ENCODE measurements at places on chromosomes 12 and 14. TPM values are rescaled to one million over a fixed set of nuclear protein-coding genes. Genes with fewer than 3 reads are reported as not detected.
A peak's percentile ranks its signal among the peaks of the same experiment; 100 is the strongest.

DNA sequence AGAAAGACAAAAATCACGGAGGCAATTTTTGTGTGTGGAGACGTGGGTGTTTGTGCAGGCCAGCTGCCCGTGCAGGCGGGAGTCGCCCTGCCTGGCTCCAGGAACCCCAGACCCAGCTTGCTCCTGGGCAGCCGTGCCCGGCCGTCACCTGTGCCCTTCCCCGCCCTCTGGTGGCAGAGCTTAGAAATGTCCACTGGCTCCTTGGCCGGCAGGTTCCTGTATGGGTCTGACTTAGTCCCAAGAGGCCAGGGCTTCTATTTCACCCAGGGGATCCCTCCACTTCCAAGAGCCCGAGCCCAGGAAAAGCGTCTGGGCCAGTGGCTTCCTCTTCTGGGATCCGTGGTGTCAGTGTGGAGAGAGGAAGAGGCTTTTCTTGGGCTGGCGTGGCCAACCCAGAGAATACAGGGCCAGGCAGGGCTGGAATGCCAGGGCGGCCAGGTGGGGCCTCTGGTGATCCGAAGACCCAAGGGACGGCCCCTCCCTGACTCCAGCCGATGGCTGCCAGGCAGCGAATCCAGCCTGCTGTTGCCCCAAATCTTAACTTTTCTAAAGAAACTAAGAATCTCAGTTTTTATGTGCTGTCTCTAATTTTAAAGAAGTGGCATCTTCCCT, 120.9 kb downstream of the TMEM132C start:
- DNase-seq = peak; percentile 50

GRCh38 chr12:128644664-128645296, 179.0 kb downstream of the SLC15A4 start:
- peak; percentile 46 for DNase-seq

DNA sequence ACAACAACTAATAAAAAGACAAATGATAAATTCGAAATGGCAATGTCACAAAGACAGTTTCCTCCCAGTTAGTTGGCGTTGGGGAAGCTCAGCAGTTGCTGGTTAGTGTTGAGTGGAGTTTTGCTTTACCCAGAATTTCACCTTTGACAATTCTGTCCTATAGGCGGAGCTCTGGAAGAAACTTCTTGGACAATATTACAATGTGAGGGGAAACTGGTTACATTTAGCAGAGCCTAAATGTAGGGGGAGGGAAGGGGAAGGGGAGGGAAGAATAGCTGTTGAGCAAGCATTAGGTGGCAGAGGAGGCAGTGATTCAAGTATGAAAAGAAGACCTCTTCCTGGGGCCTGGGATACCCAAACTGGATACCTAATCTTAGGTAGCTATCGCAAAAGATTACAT, 51.4 kb downstream of the BDKRB1 start:
- no peak for DNase-seq

The SYNE3 gene
- total RNA-seq = 1.5 TPM

DNA sequence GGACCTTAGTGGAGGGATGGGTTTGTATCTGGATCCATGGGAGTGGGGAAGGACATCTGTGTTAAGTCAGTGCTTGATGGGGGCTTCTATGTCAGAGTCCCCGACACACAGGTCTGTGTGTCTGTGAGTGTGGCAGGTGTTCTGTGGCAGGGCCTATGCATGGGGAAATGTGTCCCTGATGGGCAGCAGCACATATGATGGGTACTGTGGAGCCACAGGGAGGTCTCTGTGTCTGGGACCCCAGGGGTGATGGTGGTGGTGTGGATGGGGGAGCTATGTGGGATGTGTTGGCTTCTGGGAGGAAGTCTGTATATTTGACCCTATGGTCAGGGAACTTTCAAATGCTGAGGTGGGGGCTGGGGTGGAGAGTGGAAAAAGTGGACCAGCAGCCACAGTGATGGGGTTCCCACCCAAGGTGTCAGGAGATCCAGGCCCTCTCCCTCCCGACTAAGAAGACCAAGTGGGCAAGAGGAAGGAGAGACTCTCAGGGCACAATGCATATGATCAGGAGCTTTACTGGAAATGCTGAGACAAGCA, 16.5 kb downstream of the KRT7 start:
- no peak for DNase-seq

DNA sequence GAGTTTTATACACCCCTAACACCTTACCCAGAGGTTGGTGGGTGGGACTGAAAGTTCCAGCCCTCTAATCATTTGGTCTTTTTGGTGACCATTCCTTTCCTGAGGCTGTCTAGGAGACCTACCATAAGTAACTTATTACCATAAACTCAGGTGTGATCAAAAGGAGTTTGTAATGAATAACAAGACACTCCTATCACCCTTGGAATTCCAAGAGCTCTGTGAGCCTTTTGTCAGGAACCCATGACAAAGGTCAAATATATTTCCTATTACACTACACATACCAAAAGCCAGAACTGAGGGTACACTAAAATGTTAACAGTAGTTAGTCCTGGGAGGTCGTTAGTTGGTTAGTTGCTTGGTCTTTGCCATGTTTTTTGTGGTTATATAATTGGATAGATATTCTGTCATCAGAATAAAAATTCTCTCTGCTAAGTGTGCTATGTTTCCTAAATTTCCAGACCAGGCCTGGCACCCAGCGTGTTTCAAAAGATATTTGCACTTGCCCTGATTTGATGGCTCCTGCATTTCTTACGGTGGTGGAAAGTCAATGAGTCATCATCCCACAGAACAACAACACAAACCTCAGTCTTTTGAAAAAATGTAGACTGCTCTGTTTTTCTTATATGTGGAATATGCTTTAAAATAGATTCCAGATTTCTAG, 27.0 kb upstream of the AKAP5 start:
- peak; percentile 86 for DNase-seq

- DNase-seq = no peak
Observed at GRCh38 chr12:44126806-44127205, 290.9 kb downstream of the TMEM117 start.

DNA sequence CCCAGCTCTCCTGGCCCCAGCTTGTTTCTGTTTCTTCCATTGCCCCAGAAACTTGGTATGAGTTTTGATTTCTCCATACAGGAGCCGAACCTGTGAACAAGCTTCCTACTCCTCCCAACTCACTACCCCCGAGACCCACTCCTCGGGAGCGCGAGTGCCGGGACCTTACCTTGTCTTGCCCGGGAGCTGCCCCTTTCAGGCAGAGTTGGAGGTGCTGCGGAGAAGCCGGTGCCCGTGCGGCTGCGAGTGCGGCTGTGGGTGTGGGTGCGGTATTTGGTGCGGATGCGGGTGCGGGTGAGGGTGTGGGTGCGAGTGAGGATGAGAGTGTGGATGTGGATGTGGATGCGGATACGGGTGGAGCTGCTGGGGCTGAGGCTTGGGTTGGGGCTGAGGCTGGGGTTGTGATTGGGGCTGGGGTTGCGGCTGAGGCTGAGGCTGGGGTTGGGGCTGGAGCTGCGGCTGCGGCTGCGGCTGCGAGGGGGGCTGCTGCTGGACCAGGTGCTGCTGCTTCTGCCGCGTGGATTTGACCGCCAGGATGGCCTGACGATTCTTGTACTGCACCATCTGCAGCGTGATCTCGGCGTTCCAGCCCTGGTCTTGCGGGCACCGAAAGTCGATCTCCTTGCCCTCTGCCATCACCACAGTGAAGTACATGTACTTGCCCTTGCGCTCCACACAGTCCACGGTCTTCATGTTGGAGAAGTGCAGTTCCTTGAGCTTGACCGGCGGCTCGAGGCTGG, 1.1 kb downstream of the PHLDA1 start:
- DNase-seq = peak; percentile 59

The NCAPD2 gene
- 95.2 TPM for total RNA-seq

DNA sequence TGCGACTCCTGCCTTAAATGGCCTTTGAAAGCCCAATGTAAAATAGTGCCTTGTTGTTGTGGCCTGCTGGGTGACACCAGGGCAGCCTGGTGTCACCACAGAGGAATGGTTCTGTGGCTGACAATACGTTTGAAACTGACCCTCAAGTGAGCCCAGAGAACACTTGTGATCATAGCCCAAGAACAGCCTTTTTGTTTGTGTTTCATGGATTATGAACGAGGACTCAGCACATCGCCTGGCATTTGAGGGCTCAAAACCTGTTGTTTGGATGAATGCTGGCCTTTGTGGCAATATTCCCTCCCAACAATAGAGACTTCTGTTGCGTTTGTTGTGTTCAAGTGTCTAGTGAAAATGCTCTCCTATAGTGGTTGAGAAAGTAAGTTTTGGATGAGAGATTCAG, 48.5 kb downstream of the TSPAN9 start:
- no peak for DNase-seq

DNA sequence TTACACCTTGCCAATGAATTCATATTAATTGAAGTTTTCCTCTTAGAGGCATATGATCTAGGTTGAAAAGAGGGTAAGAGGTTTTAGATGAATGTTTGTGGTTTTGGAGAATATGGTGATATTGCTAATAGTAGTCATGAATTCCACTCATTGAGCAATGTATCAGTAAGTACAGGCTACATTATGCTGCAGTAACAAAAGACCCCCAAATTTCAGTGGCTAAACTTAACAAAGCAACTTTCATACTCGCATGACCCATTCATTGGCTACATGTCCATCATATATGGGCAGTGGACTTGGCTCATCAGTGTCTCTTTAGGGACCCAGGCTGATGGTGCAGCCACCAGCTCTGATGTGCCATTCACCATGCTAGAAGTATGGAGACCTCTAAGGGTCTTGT, 196.6 kb upstream of the MYL2 start:
- no peak for DNase-seq

The ZCRB1 gene
- total RNA-seq = 64.9 TPM

DNA sequence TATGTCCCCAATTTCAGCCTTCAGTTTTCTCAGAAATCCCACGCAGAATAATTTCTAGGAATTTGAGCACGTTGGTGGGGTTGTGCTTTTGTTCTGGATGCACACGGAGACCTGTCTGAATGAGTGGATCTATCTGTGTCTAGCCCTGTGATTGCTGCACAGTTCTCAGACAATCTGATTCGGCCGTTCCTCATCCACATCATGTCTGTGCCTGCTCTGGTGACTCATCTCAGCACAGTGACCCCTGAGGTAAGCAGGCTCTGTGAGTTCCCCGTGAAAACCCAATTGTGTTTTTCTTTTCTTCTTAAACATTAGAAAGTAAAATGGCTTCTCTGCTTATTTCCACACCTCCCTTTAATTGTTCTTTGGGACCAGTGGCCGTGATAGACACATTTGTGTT, 20.2 kb downstream of the UBE3B start:
- peak; percentile 13 for DNase-seq

The HPD gene
- not detected for total RNA-seq

- DNase-seq = no peak
Observed at GRCh38 chr14:24339284-24340151, at the start of gene RIPK3. Gene RIPK3, minus strand, starts transcription at chr14:24339991. Its CDS starts 165 bp downstream, at chr14:24339826.

DNA sequence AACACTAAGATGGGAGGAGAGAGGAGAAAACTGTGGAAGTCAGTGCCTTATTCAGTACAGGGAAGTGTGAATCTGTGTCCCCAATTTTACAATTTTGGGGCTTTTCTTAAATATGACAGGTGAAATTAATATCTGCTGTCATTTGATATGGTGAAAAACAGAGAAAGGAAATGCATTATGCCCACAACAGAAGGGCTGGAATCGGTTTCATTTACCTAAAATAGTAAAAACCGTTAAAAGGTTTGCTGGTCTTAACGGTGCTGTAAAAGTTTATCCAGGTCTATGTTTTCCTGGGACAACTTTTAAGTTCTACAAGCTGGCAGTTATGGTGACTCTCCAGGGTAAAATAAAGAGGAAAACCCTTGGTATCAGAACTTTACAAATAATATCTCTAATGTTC, 310.8 kb downstream of the FUT8 start:
- DNase-seq = no peak

- DNase-seq = no peak
Observed at GRCh38 chr14:84806181-84806580, 723.8 kb upstream of the FLRT2 start.

GRCh38 chr14:104925214-104925854, 655 bp downstream of the PLD4 start:
- no peak for DNase-seq

The SLC38A4 gene
- 0.36 TPM for total RNA-seq

DNA sequence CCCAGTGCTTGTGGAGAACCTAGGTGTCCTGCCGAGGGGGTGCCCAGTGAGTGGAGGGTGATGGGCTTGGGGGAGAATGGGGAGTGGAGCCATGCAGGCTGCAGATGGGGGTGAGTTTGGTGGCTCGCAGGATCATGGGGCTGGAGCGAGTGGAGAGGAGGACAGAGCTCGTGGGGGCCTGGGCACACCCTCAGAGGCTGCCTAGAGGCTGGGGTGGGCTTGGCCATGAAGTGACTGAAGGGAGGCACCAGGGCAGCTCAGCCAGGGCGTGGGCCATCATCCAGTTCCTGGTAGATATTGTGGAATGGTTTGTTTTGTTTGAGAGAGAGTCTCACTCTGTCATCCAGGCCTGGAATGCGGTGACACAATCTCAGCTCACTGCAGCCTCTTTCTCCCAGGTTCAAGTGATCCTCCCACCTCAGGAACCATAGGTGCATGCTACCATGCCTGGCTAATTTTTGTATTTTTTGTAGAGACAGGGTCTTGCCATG, 43.4 kb upstream of the AMN start:
- no peak for DNase-seq

The RNASE3 gene
- total RNA-seq = not detected

GRCh38 chr12:94874518-94875302, 128.8 kb downstream of the NDUFA12 start:
- DNase-seq = no peak

DNA sequence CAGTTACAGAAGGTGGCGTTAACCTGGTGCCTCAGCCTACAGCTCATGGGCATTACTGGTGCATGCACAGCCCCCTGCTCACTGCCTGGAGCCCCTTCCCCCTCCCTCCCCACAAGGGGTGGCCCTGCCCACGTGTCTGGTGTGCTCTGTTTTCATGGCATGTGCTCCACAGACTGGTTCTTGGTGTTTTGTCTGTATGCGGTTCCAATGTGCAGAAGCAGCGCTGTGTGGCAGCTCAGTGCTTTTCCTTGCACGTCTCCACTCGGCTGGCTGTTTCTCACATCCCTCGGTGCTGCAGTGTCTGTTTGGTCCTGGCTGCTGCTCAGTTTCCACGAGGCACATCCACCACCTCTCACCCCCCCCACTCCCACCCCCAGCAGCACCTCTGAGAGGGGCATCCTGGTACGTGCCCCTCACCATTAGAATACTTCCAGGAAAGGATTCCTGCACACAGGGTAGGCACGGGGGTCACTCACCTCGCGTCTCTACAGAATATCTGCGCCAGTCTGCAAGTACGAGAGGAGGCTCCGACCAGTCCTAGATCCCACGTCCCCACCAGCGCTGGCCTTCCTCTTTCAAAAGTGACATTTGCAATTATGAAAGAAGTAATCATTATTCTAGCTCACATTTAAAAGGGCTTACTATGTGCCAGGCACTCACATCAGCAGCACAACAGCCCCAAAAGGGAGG, 27.1 kb downstream of the DIO3 start:
- DNase-seq = no peak

DNA sequence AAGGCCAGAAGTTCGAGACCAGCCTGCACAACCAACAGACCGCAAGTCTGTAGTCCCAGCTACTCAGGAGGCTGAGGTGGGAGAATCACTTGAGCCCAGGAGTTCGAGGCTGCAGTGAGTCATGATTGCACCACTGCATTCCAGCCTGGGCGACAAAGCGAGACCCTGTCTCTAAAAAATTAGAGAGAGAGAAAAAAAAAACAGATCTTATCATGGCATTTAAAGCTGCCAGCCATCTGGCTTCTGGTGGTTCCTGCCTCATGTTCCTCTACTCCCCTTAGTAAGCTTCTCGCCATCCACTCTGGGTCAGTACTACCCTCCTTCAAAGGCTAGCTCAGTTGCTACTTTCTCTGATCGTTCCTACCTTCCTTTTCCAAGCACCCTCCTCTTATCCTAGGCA, 16.1 kb downstream of the CLSTN3 start:
- DNase-seq = no peak
